Progenitor cell of endocrine pancreas (in vitro differentiated cells): ENCODE measurements at places on chromosomes 1 and 21. TPM values are rescaled to one million over a fixed set of nuclear protein-coding genes. Genes with fewer than 3 reads are reported as not detected.

DNA sequence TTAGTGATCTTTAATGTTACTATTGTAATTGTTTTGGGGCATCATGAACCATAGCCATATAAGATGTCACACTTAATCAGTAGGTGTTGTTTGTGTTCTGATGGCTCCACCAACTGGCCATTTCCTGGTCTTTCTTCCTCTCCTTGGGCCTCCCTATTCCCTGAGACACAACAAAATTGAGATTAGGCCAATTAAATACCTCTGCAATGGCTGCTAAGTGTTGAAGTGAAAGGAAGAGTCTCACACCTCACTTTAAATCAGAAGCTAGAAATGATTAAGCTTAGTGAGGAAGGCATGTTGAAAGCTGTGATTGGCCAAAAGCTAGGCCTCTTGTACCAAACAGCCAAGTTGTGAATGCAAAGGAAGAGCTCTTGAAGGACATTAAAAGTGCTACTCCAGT is 30.7 kb downstream of the PPP2R5A start:
- H3K36me3 ChIP-seq: peaks cover 5% of the 10 kb centered on the region
- peaks cover 7% of the 10 kb centered on the region for H3K4me1 ChIP-seq
- H3K27me3 ChIP-seq: no peaks in the 10 kb centered on the region
- H3K27ac ChIP-seq: peak overlapping the region; percentile 5
- no peak for DNase-seq

DNA sequence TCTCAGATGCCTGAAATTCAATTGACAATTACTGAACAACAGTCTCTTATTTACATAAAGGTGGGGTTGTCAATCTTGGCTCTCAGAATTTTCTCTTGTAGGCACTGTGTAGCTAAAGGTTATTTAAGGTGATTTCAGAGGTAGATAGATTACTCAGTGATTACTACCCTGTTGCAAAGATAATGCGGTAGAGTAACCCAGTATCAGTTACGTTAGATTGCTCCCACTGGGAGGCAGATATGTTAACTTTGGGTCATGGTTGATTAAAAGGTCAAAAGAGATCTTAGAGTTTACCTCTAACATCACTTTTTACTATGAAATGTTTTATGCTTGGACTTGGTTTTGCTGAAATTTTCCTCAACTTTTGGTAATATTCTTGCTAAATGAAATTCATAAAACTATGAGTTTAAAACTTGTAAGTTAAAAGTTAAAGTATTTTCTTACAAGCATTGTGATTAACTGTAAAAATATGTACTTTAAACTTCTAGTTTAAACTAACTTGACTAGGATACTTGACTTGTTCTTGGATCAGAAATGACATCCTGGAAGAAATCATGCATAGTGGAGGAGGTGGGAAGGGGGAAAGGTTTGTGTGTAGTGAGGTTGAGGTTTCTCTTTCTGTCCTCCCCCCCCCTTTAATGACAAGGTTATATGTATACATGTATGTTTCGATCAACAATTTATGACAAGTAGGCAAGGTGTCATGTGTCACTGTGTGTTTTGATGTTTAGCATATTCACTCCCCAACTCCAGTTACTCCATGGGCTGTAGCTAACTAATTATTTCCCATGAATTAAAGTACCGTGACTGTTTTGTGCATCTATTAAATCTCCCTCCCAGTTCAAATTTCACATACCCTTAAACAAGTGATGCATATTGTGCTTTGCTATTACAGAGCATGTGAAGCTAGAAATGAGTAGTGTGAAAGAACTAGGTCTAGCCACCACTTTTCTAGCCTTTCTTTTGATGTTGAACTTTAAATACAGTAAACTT is 2.9 kb downstream of the LAMC1 start:
- peaks cover 35% of the 10 kb centered on the region for H3K4me1 ChIP-seq
- no peaks in the 10 kb centered on the region for H3K27me3 ChIP-seq
- H3K4me3 ChIP-seq: peak overlapping the region; percentile 89
- H3K36me3 ChIP-seq: no peaks in the 10 kb centered on the region

DNA sequence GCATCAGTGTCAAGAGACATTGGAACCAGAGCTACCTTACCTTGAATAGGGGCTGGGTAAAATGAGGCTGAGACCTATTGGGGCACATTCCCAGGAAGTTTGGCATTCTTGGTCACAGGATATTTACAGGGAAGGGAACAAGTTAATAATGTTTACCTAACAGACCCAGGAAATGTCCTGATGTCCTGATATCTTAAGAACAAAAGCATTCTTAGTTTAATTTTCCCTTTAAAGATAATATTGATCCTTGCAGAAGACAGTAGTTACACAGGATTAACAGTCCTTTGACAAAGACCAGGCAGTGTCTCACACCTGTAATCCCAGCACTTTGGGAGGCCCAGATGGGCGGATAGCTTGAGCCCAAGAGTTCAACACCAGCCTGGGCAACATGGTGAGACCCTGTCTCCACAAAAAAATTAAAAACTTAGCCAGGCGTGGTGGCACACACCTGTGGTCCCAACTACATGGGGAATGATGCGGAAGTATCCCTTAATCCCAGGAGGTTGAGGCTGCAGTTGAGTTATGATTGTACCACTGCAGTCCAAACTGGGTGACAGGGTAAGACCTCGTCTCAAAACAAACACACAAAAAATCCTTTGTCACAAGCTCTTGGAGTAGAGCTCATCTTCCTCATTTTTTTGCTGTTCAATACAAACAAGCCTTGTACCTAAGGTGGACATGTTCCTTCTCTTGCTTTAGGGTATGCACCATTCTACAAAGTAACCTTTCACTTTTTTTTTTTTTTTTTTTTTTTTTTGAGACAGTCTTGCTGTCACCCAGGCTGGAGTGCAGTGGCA is 1.3 kb upstream of the TOMM20 start:
- H3K4me1 ChIP-seq: peaks cover 21% of the 10 kb centered on the region
- peaks cover 23% of the 10 kb centered on the region for H3K36me3 ChIP-seq
- H3K27me3 ChIP-seq: no peaks in the 10 kb centered on the region

DNA sequence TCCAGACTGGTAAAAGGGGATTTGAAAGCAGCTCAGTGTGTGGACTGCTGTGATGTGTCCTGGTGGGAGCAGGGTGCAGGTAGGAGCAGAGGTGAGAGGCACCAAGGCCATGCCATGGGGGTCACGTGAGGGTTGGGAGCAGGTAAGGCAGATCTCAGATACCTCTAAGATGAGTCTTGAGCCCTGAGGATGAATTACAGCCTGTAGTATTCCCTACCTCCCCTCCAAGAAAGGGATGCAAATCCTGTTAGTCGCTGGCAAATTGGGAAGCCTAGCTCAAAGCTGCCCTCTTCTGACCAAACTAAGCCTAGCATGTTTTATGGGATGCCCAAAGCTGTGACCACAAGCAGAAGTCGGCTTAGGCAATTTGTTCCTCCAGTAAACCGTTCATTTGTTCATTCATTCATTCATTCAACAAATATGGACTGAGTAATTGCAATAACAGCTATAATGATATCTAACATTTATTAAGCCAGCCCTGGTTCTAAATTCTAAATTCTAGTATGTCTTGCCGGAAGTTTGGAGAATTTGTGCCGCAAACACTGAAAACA is 3.9 kb upstream of the NUAK2 start:
- H3K4me3 ChIP-seq: no peak overlapping the region
- peaks cover 33% of the 10 kb centered on the region for H3K27me3 ChIP-seq
- H3K4me1 ChIP-seq: peaks cover 11% of the 10 kb centered on the region
- H3K27ac ChIP-seq: no peak overlapping the region

Gene VHLL
- total RNA-seq: 0.46 TPM in 1 of 2 replicates, not detected in the other
